ENCODE measurements at places on chromosomes 12 and 14.

GRCh38 chr14:91363776-91364523 lies 53.7 kb downstream of the CCDC88C start:
- DNase-seq: no peak

DNA sequence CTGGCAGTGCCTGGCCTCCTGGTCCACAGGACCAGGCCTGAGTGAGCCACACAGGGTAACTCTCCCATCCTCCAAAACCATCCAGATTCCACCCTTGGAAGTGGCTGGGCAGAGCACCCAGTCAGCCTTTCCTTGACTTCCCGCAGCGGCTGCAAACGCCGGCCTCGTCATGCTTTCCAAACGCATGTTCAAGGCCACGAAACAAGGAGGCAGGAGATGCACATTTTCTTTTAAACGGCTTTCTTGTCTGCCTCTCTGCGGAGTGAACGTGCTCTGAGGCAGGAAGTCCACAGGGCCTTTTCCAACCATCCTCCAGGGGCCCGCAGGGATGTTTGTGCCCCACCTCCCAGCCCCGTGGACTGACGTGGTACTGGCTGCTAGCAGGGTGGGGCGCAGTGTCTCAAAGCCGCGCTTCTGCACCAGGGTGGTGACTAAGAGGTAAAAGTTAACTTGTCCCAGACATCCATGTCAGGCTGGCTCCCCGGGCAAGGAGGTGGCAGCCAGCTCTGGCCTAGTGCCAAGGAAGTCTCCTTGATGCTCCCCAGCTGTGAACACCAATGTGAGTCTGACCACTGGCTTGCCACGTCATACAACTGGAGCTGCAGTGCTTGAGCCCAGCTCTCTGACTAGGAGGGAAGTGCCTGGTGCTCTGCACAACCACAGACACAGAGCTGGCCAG lies 45.0 kb downstream of the KCNA5 start:
- no peak for DNase-seq

- DNase-seq: no peak
Observed at GRCh38 chr12:87981495-87981894, 47.7 kb downstream of the C12orf50 start.

DNA sequence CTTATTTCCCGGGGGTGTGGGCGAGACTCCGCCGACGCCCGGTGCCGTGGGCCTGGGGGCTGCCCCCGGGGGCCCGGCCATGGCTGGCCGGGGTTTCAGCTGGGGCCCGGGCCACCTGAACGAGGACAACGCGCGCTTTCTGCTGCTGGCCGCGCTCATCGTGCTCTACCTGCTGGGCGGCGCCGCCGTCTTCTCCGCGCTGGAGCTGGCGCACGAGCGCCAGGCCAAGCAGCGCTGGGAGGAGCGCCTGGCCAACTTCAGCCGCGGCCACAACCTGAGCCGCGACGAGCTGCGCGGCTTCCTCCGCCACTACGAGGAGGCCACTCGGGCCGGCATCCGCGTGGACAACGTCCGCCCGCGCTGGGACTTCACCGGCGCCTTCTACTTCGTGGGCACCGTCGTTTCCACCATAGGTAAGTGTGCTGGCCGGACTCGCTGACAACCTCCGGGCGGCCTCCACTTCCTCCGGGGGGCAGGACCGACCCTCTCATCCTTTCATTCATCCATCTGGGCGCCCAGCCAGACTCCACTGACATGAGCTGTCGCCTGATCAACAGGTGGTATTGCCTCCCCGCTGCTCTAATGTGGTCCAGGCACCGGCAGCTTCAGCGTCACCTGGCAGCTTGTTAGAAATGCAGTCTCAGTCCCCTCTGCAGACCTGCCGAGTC lies 467 bp downstream of the KCNK13 start:
- no peak for DNase-seq

- DNase-seq: no peak
Observed at GRCh38 chr12:54437243-54437642, 18.2 kb upstream of the ITGA5 start.

All from amygdala (tissue), 56 donors.